Stimulated activated CD4-positive, alpha-beta T cell treated with anti-CD3 and anti-CD28 coated beads, Interleukin-4, amount 100 ng/mL, for 4 hours (primary cell): ENCODE measurements at places on chromosomes 4 and X.

DNA sequence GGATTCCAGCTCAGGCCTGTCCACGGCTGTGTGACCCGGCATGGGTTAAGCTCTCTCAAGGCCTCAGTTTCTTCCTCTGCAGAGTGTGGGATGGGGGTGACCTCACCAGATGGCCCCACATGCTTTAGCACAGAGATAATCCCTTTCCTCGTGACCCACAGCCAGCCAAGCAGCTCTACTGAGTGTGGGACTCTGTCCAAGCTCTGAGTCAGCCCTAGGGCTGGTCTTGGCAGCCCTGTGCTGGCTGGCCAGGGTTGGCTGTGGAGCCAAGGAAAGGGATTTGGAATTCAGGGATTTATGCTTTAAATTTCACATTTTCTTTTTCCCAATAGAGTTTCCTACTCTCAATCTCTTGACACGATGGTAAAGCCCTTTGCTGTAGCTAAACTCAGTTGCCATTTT lies 19.7 kb upstream of the SPON2 start:
- no peak for DNase-seq

DNA sequence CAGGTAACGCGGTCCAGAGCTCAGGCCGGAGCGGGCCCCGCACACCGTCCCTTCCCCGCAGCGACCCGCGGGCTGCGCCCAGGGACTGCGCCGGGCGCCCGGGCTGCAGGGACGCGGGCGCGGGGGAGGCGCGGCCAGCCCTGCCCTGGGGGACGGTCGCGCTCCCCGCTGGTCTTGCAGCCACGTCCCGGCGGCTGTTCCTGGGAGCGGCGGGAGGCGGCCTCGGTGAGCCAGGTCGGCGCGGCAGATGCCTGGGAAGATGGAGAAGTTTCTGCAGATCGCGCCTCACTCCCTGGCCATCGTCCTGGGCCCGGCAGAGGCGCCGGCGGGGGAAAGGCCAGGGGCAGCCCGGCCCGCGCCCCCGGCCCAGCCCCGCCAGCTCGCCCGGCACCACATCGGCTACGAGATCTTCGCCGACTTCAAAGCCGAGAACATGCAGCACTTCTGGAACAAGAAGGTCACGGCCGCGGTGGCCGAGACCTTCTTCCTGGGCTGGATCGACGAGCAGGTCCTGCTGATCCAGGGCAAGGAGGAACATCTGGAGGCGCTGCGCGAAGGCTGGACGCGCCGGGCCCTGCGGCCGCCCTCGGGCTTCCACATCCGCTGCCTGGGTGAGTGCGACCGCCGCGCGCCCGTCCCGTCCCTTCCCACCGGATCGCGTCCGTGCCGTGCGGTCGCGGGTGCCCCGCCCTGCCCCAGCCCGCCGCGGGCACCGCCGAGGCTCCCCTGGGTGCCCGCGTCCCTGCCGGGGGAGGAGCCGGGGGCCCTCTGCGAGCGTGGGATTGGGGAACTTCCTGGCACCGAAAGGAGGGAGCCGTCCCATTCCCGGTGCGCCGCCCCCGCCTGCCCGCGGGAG lies 107.4 kb upstream of the STOX2 start:
- no peak for DNase-seq

DNA sequence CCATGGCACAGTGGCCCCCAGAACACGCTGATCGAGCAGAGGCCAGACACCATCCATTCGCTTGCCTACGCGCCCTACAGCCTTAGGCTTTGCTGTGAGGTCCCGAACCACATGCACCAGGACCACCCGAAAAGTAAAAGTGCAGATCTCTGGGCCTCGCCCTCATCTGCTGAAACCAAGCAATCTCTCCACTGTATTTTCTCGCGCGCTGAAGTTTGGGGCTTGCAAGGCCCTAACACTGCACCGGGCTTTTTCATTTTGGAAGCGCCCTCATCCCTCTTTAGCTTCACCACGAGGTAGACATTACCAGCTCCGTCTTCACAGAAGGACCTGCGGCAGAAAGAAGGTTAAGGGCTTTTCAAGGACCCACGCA lies 21.2 kb downstream of the NKX3-2 start:
- no peak for DNase-seq

- DNase-seq = no peak
These were observed 28.1 kb upstream of the SPON2 start for GRCh38 chr4:1200425-1201035.

DNA sequence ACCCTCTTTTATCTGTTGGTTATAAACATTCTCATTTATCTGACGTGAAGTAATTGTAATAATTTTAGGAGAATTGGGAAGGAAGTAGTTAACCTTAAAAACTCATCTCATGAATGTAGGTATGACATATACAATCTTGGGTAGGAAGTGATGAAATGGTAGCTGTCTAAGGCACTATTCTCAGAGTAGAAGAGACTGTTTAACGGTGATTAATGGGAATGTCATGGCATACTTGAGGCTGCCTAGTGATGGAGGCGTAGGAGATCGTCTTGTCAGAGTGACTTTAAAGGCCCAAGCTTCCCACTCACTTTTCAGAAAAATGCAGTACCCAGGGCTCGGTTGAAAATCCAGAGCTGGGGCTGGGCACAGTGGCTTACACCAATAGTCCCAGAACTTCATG lies 19.4 kb upstream of the AGA start:
- DNase-seq = no peak

DNA sequence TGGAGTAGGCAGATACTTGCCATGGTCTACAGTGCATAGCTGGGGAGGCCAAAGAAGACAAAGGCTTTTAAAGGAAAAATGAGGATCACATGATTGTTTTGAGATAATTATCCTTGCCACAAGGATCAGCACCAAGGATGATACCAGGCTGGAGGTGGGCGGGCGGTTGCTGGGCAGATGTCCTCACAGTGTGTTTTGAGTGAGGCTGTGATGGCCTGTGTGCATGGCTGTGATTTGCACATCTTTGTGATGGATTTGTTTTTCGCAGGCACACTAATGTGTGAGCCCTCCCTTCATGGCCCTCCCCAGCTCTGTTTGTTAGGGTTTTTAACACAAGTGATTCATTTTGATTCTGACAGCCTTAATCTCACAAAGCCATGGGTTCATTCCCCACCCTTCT lies 46.8 kb downstream of the RGS12 start:
- DNase-seq = no peak

- no peak for DNase-seq
These were observed 522.5 kb downstream of the SMARCA1 start for GRCh38 chrX:129000797-129001196.

DNA sequence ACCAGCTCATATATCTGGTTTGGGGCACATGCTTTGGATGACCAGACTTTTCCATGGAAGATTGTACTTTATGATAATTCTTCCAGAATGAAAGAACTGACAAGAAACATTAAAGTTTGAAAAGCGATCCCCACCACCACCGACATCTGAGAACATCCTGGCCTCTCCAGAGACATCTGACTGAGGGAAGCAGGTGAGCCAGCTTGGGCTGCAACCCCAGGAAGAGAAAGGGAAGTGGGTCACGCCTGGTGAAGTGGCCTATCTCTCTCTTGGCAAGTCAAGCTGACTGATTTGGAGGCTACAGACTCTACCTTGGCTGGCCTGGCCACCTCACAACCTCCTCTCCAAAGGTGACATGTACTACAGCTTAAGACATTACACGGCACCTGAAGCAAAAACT lies 20.7 kb downstream of the PARM1 start:
- DNase-seq = no peak

DNA sequence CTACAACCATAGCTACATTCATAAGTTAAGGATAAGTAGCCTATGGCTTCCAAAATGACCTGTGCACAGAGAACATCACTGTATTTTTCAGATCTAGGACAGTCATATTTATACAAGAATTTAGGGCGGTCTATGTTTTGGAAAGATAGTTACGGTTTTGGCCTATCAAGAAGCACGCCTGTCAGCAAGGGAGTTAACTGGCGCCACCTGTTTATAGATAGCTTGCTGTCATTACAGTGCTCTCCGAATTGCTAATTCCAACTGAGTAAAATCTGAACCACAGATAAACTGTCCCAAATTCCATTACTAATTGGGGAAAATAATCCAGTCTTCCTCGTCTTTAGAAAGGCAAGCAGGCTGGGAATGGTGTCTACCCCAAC lies 646 bp downstream of the ABCB7 start:
- no peak for DNase-seq

GRCh38 chr4:164935363-164935762 lies 42.1 kb downstream of the TRIM61 start:
- no peak for DNase-seq

- no peak for DNase-seq
These were observed 152.0 kb downstream of the GASK1B start for GRCh38 chr4:158020734-158021346.

DNA sequence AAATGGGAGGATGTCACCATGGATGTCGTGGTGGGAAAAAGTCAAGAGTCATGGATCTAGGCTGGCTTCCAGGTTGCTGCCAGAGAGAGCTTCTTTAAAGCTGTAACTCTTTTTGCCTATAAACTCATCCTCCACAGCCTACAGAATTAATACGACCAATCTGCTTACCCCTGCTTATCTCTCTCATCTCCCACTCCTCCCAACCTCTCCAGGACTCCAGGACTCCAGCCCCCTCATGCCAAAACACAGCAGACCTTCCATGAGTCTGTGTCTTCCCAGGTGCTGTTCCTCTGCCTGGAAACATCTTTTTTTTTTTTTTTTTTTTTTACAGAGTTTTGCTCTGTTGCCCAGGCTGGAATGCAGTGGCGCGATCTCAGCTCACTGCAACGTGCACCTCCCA lies 15.3 kb upstream of the SLC10A4 start:
- DNase-seq = no peak

- no peak for DNase-seq
These were observed 391.1 kb downstream of the IDS start for GRCh38 chrX:149114001-149114400.

DNA sequence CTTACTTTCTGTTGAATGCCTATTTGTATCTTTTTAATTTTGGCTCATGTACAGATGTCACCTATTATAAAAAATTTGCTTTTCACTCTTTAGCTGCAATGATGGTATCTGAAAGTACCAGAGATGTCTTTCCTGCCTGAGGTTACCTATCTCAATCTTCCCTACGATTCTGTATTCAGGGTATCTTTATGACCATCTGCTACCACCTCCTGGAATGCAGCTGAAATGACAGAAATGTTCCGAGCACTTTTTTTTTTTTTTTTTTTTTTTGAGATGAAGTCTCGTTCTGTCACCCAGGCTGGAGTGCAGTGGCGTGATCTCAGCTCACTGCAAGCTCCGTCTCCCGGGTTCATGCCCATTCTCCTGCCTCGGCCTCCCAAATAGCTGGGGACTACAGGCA lies 136.4 kb downstream of the REPS2 start:
- DNase-seq = no peak

DNA sequence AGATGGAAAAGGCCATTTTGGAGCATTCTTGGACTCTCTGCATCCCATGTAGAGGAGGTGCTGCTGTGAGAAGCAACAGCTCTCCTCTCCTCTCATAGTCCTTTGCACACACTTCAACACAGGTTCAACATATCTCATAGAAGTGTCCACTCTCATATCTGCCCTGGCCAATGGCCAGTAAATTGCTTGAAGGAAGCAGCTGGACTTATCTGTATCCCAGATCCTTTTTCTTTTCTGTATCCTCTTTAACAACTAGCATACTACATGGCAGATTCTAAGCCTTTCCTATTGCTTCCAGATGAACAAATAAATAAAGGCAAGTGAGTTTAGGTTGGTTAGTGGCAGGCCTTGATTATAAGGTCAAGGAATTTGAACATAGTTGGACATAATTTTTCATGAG lies 122.0 kb downstream of the HS6ST2 start:
- DNase-seq = no peak

DNA sequence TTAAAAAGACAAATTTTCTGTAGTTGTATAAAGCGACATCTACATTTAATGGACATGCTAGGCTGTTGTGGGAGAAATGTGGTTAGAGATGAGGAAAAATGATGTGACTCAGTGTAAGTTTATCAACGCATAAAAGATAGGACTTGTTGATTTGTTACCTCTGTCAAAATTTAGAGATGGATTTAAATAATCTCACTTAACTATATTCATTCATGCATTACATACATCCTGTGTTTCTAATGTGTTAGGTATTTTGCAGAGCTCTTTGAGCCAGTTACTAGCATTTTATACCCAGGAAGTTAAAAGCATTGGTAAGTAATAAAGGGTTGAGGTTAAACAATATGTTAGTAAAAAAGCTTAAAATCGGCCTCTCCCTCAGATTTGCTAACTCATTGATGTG lies 34.3 kb downstream of the METAP1 start:
- DNase-seq = no peak

- no peak for DNase-seq
These were observed 32.4 kb upstream of the CD99 start for GRCh38 chrX:2658585-2659292.

DNA sequence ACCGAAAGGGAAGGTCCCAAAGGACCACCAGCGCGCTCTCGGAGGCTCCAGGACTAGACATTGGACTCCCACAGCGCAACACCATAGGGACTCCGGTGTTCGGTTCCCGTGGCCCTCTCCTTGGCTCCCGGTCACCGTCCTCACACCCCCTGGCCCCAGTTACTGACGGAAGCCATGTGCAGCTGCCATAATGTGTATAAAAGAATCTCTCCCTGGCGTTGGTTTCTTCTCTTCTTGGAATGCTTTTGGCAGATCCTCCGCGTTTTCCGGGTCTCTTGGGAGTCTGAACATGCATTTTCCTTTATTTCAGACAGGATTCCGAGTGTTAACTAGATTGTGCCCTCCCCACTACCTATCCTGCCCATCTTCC lies 69.8 kb downstream of the FBXO8 start:
- no peak for DNase-seq

DNA sequence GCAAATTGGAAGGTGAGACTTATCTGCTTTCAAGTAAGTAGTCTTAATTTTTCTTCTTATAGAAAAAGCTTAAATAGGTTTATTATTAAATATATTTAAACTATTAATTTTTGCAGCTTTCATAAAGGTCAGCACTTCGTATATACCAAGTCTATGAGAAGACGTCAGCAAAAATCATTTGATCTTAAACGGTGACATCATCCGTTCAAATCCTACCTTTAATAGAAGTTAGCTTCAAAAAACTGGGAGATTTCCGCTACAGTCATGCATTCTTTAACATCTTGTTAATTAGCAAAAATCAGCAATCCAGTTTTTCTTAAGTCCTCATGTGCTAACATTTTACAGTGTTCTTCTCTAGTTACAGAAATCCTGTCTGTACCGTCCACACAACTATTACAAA lies 49.9 kb upstream of the PGRMC1 start:
- DNase-seq = no peak

GRCh38 chr4:32735856-32736590 lies 2015.9 kb downstream of the PCDH7 start:
- no peak for DNase-seq

DNA sequence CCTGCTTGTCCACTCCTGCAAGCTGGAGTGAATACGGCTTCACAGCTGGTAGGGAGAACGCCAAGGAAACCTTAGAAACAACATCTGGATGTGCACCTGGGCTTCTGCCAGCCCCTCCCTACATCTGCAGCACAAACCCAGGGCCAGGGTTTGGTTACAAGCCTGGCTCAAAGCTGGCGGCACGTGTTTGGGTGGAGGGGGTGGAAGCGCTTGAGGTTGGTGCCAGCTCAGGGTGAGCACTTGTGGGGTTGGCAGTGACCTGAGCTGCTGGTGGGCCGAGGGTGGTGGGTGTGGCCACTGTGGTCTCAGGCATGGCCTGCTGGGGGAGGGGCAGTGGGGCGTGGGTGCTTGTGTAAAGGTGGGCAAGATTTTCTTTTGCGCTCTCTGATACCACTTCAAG lies 15.6 kb downstream of the ELF4 start:
- DNase-seq = no peak
